CD4-positive, alpha-beta T cell (primary cell): ENCODE measurements at places on chromosomes 1 and 21.

- DNase-seq = no peak
These were observed 140.5 kb upstream of the MAP1LC3C start for GRCh38 chr1:242139442-242139841.

DNA sequence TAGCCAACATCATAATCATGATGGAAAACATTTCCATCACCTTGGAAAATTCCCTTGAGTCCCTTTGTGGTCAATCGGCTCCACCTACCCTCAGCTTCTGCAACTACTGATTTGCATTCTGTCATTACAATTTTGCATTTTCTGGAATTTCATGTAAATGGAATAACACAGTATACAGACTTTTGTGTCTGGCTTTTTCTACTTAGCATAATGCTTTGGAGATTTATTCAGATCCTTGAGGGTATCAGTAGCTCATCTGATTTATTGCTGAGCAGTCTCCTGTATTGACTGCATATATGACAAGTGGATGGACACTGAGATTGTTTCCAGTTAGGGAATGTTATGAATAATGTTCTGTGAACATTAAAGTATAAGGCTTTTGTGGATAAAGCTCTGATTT lies 358.3 kb downstream of the USP25 start:
- DNase-seq = no peak

DNA sequence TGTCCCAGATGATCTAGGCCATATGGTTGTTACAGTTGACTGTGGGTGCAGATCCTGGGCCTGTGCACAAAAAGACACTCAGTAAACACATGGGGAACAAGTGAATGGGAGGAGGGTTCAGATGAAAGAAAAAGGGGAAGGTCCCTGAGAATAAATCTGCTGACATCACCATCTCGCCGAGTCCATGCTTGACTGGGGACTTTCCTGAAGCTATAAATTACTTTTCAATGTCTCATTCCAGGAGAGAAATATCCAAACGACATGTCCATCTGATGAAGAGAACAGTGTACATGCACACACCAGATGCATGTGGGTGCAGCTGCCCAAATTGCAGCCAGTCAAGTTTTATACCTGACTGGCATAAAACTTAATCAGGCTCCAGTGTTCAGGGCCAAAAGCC lies 109.0 kb downstream of the HIVEP3 start:
- no peak for DNase-seq

GRCh38 chr1:243917177-243917862 lies 67.3 kb upstream of the AKT3 start:
- no peak for DNase-seq

DNA sequence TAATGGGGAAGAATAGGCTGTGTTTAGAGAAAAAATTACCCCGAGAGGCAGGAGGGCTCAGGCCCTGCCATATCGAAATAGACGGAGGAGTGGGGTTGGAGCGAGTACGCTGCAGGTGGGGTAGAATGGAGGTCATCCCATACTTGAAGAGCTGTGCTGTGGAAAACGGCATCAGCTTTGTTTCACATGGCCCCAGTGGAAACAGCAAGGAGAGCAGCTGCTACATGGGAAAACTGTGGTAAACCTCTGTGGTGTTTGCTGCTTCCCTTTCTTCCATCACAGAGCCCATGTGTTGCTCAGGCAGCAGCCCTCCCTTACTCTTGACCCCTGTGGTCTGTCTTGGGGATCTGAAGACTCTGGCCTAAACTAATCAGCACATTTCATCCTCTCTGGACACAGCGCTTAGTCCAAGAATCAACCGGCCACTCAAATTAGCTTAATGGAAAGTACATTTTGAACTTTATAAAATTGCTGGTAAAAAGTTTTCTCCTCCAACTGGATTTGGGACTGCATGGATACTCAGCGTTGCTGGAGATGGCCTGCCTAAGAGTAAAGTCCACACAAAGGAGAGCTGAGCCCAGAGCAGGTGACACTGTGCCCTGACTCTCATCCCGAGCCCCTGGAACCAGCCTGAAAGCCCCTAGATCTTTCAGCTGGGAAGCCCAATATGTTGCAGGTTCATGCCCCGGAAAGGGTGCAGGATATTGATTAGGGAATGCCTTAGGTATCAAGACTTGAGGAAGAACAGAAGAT lies 127.1 kb upstream of the GADD45A start:
- DNase-seq = no peak

DNA sequence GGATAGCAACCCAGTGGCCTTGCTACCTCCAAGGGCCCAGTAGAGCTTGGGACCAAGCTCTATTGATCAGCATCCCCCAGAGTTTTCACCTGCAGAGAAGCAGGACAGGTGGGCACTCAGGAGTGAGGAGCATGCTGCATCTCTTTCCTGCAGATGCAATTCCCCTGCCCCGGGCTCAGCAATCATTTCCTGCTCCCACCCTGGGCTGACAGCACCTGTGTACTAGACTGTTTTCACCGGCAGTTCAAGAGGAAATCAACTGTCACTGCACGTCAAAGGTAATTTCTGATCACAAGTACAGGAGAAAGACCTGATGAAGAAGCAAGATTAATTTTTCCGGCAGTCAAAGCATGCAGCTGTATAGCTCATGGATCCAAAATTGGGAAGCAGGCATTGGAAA lies 8.8 kb upstream of the NT5C1A start:
- no peak for DNase-seq

DNA sequence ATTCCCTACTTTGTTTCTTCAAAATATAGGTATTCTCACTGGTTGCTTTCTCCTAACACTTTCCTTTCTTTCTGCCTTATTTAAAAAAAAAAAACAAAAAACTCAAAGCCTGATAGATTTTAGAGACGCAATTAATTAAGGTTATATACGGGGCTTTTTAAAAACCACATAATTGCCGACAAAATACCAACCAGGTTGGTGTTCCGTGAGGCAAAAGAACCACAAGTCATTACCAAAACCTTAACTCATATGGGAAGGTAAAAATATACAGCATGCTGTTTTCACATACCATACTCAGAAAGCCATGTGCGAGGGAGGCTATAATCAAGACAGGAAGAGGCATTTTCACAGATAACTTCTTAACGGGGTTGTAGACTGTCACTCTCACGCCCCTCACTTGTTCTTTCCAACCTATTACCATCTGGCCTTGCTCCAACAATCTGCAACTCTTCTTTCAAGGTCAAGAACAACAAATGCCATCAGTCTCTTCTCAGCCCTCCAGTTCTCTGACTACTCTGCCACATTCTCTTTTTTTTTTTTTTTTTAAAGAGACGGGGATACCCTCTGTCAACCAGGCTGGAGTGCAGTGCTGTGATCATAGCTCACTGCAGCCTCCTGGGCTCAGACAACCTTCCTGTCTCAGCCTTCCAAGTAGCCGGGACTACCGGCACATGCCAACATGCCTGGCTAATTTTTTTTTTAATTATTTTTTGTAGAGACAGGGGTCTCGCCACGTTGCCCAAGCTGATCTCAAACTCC lies 102.6 kb downstream of the APP start:
- DNase-seq = no peak

- DNase-seq = no peak
These were observed 14.3 kb upstream of the KRTAP19-8 start for GRCh38 chr21:31052489-31053142.

GRCh38 chr1:10975567-10976326 lies 36.7 kb upstream of the TARDBP start:
- no peak for DNase-seq

GRCh38 chr1:100266741-100267140 lies 725 bp downstream of the RTCA start:
- no peak for DNase-seq
